GM13976 (cell line): ENCODE measurements at places on chromosomes 2 and 18.

- DNase-seq = no peak
Measured at GRCh38 chr2:197294260-197294659, 16.3 kb downstream of the ANKRD44 start.

DNA sequence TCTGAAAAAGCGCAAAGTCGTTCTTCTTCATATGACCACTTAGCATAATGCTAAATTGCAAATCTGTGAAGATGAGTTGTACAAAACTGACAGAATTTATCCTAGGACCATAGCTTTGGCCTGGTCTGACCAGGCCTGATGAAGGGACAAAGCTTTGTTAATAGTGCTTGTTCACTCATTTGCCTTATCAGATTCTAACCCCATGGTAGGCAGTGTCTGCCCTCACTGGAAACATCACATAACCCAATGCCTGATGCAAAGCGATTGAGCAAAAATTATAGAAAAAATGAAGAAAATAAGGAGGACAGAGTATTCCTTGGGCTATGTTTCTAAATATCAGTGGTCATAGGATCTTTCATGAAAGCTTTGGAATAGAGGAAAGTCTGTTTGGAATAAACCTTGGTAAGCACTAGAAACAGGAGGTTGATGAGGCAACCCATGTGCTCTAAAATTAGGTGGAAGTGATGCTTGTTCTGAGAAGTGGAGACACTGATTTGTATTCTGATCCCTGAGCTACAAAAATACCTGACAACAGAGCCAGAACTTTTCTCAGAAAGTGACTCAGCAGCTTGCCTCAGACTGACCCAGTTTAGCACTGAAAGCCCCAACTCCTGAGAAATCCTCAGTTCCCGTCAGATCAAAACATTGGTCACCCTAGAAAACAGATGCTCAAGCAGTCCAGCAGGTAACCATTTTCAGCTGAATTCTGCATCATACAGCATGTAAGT lies 131.4 kb upstream of the MAPRE2 start:
- no peak for DNase-seq

GRCh38 chr2:227796045-227796711 lies 17.5 kb upstream of the CCL20 start:
- DNase-seq = no peak

GRCh38 chr2:28546242-28546641 lies 50.4 kb downstream of the PLB1 start:
- DNase-seq = no peak

DNA sequence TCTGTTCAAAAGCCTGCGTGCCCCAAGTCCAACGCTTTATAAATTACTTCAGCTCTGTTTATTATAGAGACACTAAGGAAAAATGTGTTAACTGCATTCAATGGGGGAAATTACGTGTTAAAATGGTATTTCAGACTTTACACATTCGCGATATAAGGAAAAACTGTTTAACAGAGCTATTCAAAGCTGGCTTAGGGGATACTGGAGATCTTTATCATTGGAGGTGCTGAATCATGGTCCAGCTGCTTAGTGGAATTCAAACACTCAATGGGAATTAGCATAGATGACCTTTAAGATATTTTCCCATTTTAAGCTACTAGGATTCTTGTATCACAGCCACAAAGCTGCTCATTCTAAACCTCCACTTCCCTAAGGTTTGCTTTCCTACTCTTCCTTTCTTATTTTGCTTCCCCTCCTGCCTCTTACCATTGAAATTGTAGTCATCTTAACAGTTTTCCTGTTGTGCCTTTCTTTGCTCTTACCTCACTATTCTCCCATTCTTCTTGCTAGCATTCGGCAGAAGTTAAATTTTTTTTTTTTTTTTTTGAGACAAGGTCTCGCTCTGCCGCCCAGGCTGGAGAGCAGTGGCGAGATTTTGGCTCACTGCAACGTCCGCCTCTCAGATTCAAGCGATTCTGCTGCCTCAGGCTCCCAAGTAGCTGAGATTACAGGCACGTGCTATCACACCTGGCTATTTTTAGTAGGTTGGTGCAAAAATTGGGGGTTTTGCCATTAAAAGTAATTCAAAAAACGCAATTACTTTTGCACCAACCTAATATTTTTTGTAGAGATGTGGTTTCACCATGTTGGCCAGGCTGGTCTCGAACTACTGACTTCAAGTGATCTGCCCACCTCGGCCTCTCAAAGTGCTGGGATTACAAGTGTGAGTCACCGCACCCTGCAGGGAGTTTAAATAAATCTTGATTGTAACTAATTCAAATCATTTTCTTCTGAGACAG lies 6.5 kb downstream of the SULT6B1 start:
- DNase-seq = no peak

DNA sequence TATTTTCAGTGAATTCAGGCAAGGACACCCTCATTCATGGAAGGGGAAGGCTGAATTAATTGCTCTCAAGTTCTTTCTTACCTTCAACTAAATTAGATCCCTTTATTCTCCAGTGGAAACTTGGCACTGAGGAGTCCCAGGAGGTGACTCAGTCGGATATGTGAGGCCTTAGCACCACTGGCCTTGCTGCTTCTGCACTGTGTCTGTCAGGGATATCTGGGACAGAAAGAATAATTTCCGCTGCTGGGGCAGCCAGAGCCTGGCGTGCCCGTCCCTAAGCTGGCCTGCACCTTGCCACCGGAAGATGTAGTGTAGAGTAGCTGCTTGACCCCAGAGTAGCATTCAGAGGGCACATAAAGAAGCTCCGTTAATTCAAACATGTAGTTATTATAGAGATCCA lies 53.4 kb downstream of the LIMS1 start:
- DNase-seq = no peak

DNA sequence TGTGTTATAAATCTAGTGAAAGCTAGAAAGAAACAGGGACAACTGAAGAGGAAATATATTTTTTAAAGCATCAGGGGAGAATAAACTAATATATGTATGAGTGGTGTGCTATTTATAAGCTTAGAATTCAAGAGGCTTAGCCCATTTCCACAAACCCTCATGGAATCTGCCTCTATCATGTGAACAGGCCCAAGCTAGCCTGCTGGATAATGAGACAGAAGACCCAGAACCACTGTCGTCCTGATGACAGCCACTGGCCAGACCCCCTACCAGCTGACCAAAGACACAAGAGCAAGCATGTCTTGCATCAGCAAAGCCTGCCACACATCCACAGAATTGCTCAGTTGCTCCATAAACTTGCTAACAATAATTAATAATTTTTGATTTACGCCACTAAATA lies 382.3 kb upstream of the NXPH2 start:
- DNase-seq = no peak

DNA sequence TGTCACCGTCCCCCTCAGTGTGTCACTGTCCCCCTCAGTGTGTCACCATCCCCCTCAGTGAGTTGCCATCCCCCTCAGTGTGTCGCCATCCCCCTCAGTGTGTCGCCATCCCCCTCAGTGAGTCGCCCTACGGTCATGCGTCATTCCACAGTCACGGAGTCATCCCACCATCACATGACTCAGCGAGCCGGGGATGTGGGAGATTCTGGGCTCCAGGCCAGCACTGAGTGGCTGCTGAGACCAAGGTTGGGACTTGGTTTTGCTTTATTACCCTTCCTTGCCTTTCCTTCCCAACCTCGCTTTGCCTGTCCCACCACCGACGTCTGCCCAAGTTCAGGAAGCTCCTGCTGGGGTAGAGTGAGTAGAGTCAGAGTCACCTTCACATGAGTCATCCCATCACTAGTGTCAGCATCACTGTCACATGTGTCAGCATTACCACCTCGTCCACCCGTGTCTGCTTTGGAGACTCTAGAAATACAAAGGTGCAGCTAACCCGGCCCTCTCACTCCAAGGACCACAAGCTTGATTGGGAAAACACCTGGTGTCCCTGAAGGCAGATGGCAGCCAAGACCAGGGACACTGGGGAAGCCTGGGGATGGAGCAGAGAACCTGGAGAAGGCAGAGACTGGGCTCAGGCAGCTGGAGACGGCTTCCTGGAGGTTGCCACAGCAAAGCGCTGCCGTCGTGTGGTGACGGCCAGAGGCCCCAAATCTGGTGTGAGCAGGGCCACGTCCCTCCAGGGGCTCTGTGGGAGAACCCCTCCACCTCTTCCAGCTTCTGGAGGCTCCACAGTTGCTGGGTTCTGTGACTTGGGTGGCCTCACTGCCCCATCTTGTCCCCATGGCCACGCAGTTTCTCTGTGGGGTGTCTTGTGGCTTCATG lies 485.2 kb upstream of the SALL3 start:
- DNase-seq = no peak

DNA sequence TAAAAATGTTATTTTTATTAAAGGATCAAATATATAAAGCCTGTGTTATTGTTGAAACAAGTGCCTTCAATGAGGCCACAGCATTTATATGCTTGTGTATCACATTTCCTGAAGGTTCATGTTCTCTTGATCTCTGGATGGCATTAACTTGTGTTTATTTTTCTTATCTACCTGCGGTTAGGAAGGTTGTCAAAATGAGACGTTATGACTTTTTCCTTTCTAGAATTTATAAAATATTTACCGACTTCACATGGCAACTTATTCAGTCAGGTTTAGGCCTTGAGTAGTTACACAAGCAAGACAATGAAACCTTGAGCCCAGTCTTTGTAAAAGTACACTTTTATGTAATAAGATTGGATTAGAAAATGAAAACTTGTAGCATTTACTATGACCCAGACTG lies 196.4 kb upstream of the ACVR2A start:
- no peak for DNase-seq
